ENCODE measurements at places on chromosomes 3 and 15. TPM values are rescaled to one million over a fixed set of nuclear protein-coding genes. Genes with fewer than 3 reads are reported as not detected.

Gene ACAN
- not detected for total RNA-seq

Gene C2CD4A
- total RNA-seq, result 0.17 TPM

Gene AP3B2
- total RNA-seq, result 0.12 TPM

Gene OR5K2
- total RNA-seq, result not detected

Gene SOX2
- not detected for total RNA-seq

Gene NDUFB5
- 35.2 TPM for total RNA-seq

Gene GOLGA8S
- total RNA-seq, result not detected

Gene ISLR
- total RNA-seq, result not detected

Gene HYAL1
- total RNA-seq, result 0.35 TPM

Gene LOXL1
- 7.3 TPM for total RNA-seq

Gene TLR9
- 0.27 TPM for total RNA-seq

Gene SLC2A2
- not detected for total RNA-seq

- DNase-seq, result no peak
Measured at GRCh38 chr3:145952536-145952935, 208.4 kb downstream of the PLOD2 start.

- DNase-seq, result no peak
Measured at GRCh38 chr3:182259579-182259978, 533.7 kb upstream of the ATP11B start.

DNA sequence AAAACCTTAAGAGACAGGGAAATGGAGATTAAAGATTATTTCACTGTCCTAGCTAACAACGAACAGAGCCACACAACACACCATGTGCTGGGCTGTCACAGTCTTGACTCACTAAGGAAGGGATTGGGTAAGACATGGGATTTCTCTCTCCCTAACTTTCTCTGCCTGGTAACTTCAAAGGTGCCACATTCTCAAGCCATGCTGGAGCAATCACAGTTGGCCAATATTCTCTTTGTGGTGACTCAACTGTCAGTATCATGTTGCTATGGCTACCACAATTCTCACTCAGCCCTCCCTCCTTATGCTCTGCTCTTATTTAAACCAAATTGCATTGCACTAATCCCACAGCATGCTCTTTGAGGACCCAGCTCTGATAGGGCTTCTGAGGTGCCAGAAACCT is 74.0 kb downstream of the OXNAD1 start:
- DNase-seq, result peak; percentile 27

DNA sequence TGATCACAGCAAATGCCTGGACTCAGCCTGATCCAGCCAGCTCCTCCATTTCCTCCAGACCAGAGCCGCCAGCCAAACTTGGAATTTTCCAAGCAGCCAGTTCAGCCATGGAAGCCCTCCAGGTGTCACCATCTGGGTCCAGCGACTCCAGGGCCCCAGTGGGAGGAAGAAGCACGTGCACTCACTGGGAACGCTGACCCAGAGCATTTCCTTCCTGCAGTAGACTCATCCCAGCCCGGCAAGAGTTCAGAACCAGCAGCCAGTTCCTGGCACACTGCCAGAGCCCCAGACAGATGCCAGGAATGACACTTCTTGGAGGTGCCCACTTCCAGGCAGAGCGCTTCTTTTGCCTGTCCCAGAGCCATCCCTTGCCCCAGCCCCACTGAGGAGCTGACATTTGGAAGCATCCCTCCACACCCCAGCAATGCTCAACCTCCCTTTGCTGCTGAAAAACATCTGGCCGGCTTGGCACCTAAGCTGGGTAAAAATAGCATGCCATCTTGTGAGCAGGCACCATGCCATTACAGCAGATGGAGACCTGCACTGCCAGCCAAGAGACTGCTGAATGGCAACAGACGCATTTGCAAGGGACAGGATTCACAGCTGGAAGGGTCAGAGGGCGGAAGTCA is 460.3 kb upstream of the PROK2 start:
- DNase-seq, result no peak

DNA sequence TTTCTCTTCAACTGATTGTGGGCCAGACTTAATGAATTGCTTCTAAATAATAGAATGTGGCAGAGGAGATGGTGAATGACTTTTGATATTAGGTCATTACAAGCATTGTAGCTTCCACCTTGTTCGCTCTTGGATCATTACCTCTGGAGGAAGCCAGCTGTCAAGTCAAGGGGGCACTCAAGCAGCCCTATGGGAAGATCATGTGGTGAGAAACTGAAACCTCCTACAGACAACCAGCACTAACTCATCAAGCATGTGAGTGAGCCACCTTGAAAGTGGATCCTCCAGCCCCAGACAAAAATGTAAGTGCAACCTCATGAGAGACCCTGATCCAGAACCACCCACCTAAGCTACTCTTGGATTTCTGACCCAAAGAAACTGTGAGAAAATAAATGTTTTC is 109.8 kb upstream of the TBC1D5 start:
- no peak for DNase-seq

DNA sequence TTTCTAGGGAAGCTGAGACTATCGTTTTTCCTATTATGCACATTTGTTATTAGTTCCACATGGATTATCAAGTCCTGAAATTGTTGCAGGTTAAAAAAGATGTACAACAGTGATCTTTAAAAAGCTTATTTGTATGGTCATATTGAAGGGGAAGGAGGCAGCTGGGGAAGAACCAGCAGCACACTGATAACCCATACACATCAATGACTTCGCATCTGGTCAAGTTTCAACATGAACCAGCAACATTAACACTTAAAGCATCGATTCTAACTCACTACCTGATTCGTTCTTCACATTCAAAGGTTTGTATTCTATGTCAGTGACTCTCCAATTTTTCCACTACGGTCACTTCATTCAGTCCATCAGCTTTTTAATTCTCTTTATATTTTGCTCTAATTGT is 56.4 kb downstream of the NCEH1 start:
- no peak for DNase-seq

- DNase-seq, result no peak
Measured at GRCh38 chr3:37502621-37503020, 328.2 kb upstream of the LRRFIP2 start.

DNA sequence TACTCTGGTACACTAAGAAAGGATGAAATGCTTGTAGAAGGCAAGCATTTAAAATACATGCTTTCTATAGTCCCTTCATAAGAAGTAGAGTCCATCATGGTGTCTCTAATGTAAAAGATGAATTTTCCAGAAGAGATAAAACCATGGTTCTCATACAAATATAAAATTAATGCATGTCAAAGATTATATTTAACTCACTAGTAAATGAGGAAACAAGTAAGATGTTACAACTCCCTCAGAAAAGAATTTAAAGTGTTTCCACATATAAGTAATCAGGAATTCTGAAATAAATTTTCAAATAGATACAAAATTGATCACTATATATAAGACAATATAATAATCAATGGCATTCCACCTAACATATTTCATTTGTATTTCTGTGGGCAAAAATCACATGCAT is 570.3 kb upstream of the CCDC54 start:
- DNase-seq, result no peak

GRCh38 chr15:57019496-57020160 is 101.2 kb downstream of the TCF12 start:
- no peak for DNase-seq

DNA sequence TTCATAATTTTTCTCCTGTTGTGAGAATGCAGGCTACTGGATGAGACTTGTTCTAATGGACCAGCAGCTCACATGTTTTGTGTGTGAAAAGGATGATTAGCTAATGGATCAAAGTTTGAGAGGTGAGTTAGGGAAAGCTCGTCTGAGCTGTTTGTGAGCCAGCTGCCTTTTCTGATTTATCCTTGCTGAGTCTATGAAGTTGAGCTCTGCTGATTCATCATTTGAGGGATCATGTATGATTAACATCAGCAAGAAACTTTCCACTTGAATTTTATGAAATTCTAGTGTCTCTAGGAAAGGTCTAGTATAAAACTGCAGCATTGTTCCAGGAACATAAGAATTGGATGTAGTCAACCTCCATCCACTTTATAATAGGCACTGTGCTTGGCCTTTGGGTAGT is 698.7 kb downstream of the NTRK3 start:
- DNase-seq, result no peak

DNA sequence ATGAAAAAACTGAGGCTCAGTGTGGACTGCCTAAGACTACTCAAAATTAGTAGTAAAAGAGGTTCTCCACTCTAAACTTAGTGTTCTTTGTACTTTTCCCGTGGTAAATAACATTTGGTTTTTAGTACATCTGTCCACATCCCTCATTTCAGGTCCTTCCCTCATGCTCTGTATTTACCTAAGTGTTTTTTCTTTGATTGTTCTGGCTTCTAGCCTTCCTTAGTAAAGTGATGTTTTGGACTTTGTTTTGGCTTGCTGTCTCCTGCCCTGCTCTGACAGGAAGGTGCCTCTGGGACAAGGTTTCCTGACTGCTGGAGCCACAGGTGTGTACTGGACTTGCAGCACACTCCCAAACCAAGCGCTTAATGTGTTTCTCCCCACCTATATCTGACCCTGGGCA is 29.9 kb upstream of the ALDH1A2 start:
- no peak for DNase-seq

GRCh38 chr3:172591876-172592771 is 68.9 kb upstream of the TNFSF10 start:
- peak; percentile 86 for DNase-seq

Measured in CD4-positive, CD25-positive, alpha-beta regulatory T cell (primary cell).